ENCODE measurements at places on chromosomes 1 and 21. TPM values are rescaled to one million over a fixed set of nuclear protein-coding genes. Genes with fewer than 3 reads are reported as not detected.
A peak's percentile ranks its signal among the peaks of the same experiment; 100 is the strongest.

- no peak for DNase-seq
Observed at GRCh38 chr1:89627596-89627962, 5.3 kb upstream of the LRRC8C start.

GRCh38 chr1:22343456-22344328, 108.0 kb upstream of the ZBTB40 start:
- no peak for DNase-seq

DNA sequence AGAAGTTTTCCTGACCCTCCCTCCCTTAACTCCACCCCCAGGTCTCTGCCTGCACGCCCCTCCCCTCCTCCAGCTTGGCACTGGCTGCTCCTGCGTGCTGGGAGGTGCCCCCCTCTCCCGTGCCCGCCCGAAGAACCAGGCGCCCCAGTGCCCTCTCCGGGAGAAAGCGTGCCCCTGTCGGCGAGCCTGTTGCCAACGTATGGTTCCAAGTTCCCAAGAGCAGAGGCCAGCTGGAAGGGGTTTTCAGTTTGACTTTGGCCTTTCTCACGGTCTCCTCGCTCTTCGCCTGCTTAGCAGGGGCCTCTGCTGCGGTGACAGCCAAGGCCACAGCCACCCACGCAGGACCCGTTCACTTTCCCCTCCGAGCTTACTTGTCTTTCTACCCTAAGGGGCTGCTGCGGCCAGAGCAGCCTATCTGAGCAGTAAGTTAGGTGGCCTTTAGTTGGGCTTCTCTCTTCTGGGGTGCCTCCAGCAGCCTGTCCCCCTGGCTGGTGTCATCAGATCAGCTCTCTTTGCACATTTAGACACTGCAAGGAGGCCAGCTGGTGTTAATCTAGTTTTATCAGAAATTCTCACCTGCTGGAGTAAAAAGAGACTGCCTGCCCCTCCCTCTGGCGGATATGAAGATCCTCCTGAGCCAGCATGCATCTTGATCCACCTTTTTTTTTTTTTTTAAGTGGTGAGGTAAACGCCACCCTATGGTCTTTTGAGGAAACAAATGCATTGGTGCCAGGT, 1.5 kb downstream of the STUM start:
- no peak for DNase-seq

- peak; percentile 76 for DNase-seq
Observed at GRCh38 chr1:93845538-93846205, 33.3 kb downstream of the DNTTIP2 start.

The SPRR2A gene
- not detected for total RNA-seq
